Left lung (tissue), 14 donors: ENCODE measurements at places on chromosomes 13 and 19. TPM values are rescaled to one million over a fixed set of nuclear protein-coding genes. Genes with fewer than 3 reads are reported as not detected.

Gene KIR2DL3
- 0.11 TPM for polyA plus RNA-seq

GRCh38 chr13:45707516-45708100 is 5.5 kb downstream of the CBY2 start:
- DNase-seq, result no peak

DNA sequence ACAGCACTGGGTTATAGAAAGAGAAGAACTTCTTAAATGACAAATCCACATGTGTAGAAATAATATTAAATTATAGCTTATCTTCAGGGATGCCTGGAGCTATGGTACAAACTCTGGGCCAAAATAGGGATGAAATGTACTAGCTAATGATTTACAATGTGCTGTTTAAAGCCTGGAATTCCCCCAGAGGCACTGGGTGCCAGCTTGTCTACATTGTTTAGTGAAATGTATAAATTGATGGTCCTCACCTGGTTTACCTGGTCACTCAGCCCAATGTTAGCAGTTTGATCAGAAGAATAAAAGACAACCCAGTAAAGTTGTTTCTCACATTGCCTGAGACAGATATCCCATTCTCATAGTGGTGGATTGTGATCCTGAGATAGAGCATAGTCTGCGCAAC is 597.2 kb downstream of the DIAPH3 start:
- DNase-seq, result no peak

Gene CAPN12
- 4.8 TPM for polyA plus RNA-seq

- DNase-seq, result no peak
Observed at GRCh38 chr13:34256236-34256635, 438.3 kb downstream of the RFC3 start.

DNA sequence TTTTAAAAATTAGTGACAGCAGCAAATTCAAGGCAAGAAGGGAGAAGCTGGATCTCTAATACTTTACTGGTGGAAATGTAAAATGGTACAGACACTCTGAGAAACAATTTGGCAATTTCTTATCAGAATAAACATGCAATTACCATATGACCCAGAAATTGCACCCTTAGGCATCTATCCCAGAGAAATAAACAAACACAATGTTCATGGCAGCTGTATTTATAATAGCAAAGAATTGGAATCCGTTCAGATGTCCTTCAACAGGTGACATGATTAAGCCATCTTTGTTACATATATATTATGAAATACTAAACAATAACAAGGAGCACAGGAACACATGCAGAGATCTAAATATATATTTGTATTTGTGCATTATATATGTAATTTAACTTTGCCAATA is 756.5 kb downstream of the SLITRK1 start:
- DNase-seq, result no peak

- DNase-seq, result peak; percentile 83
Observed at GRCh38 chr19:33290956-33291622, 11.2 kb downstream of the CEBPA start.

- no peak for DNase-seq
Observed at GRCh38 chr19:55620410-55621204, 3.8 kb downstream of the ZNF784 start.

DNA sequence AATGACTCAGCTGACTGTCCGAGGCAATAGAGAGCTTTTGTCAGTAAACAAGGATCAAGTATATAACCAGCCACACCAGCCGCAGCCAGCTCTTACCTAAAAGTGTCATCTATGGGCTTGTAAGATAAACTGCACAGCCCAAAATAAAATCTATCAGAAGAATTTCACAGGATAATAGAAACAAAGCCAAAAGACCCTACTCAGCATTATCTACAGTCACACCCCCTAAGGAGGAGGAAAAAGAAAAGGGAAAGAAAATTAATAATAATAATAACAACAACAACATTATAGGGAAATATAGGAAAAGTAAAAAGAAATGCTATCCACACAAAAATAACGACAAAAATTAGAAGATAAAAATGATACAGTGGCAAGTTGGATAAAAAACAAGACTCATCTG is 1883.8 kb downstream of the OLFM4 start:
- DNase-seq, result no peak

GRCh38 chr13:111042661-111043226 is 72.4 kb upstream of the ARHGEF7 start:
- DNase-seq, result no peak

- DNase-seq, result no peak
Observed at GRCh38 chr13:35843272-35843671, 287.9 kb downstream of the DCLK1 start.

DNA sequence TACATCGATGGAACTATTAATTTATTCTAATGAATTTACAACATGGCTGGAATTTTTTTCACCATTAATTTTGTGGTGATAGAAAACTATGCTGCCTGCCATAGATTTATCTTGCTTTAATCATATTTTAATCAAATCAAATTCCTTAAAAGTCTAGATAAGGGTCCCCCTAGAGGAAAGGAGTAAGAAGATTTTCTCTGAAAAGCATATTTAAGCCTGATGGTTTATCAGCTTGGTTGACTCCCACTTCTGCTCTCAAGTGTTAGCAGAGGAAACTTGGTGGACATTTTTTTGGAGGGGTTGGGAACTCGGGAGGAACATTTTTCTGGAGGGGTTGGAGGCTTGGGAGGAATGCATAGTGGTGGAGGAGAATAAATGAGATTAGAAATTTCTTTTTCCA is 253.3 kb downstream of the KCNRG start:
- no peak for DNase-seq

- no peak for DNase-seq
Observed at GRCh38 chr13:46909042-46909441, 12.2 kb upstream of the HTR2A start.

- DNase-seq, result no peak
Observed at GRCh38 chr19:14161305-14161704, 24.9 kb upstream of the ASF1B start.

GRCh38 chr13:77429320-77430142 is 102.6 kb upstream of the MYCBP2 start:
- DNase-seq, result no peak

DNA sequence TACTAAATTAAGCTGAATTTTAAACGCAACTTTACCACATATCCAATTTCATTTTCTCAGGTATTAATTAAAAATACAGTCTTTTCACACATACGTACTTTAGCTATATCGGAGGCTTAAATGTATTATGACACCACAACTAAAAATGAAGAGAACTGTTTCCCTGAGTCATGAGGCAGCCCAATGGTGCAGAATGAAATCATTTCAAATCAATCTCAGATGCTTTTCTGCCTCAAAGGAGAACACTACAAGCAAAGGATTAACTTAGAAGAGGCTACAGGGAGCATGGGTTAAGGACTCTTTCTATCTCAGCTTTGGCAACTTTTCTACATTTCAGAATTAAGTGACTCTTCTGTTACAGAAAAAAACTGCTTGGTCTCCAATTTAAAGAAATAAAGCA is 516.3 kb upstream of the HTR2A start:
- DNase-seq, result no peak

Gene IGSF23
- not detected for polyA plus RNA-seq

GRCh38 chr13:90800082-90800746 is 547.3 kb upstream of the MIR17HG start:
- peak; percentile 78 for DNase-seq

- DNase-seq, result no peak
Observed at GRCh38 chr13:25292301-25292700, 5.0 kb upstream of the MTMR6 start.

- DNase-seq, result no peak
Observed at GRCh38 chr13:103188713-103189326, 122.6 kb upstream of the SLC10A2 start.

DNA sequence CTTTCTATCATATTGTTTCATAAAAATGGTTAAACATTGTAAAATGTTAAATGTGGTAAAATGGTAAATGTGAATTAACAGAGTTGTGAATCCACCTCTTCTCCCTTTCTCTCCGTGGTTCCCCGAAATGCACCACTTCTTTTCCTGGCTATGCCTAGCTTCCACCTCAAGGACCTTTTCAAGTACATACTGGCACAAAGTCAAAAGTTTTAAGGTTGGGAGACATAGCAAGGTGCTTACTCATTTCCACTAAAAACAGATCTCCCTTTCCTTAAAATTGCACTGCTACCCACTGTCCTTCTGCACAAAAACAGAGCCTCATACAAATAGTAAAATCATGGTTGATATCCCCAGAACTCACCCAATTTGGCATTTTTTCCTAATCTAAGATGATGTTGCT is 558.2 kb downstream of the SLITRK6 start:
- DNase-seq, result no peak

DNA sequence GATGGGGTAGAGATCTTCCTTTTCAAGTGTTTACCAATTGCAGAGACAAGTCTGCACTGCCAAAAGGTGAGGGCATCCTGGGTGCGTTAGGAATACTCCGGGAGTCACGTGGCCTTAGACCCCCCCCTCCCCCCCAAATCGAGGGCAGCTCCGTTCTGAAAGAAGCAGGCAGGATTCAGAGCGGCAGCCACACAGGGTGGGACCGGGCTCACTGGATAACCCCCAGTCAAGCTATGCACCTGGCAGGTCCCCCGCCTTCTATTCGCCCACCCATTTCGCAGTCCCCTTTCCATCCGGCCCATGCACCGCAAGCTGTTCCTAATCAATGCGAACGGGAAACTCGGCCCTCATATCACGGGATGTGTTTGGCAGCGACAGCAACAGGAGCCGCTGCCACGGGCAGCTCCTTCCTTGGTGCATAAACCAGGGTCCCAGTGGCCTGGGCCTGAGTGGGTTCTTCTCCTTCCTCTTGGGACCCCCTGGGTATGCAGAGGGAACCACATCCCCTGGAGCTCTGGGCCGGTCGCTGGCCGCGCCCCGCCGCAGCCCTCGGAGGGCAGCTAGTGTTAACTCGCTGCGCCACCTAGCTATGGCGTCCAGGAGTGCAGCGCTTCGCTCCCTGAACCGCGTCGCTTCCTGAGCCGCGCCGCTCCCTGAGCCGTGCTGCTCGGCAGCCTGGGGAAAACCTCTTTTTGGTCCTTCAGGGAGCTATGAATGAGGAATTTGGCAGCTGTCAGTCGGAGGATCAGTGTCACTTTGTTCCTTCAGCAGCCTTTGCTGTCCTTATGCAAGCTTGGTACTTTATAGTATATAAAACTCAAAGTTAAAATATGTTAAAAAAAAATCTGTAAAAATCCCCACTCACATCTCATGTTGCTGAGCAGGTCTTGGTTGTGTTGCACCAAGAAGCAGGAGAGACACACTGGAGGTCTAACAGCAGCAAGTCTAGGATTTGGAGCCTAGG is 41.4 kb downstream of the LYL1 start:
- peak; percentile 96 for DNase-seq
